Calu3 (cell line): ENCODE measurements at places on chromosomes 16 and 17. TPM values are rescaled to one million over a fixed set of nuclear protein-coding genes. Genes with fewer than 3 reads are reported as not detected.

The PPP1R1B gene
- 8.3 and 11.1 TPM in 2 replicates for total RNA-seq

The SLC2A4 gene
- 0.19 and 0.20 TPM in 2 replicates for total RNA-seq

The ABCC11 gene
- total RNA-seq, result 0.26 and 0.56 TPM in 2 replicates

The OR1F1 gene
- 0.40 and 0.54 TPM in 2 replicates for total RNA-seq

The TRIM47 gene
- total RNA-seq, result 51.2 and 54.1 TPM in 2 replicates

The EMP2 gene
- total RNA-seq, result 65.9 and 73.9 TPM in 2 replicates

The PRSS27 gene
- 2.0 and 2.4 TPM in 2 replicates for total RNA-seq

The KRT39 gene
- 0.44 TPM in 1 of 2 replicates, not detected in the other for total RNA-seq

The KRT20 gene
- 0.66 and 1.7 TPM in 2 replicates for total RNA-seq

The AGRP gene
- total RNA-seq, result not detected in 2 replicates
